ENCODE measurements at places on chromosomes 11 and 22.

DNA sequence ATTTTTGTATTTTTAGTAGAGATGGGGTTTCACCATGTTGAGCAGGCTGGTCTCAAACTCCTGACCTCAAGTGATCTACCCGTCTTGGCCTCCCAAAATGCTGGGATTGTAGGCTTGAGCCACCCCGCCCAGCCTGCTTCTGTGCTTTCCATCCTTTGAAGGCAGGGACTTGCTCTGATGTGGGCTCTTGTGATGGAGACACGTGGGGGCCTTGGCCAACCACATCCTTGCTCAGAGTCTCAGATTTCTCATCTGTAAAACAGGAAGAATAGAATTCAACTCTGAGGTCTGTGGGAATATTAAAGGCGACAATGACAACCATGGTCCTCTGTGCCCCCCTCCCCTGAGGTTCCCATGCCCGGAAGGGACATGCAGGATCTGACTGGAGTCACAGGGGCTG is 3.8 kb upstream of the GGA1 start:
- no peak for DNase-seq

- DNase-seq: no peak
Observed at GRCh38 chr22:20738394-20739089, 35.4 kb upstream of the SERPIND1 start.

DNA sequence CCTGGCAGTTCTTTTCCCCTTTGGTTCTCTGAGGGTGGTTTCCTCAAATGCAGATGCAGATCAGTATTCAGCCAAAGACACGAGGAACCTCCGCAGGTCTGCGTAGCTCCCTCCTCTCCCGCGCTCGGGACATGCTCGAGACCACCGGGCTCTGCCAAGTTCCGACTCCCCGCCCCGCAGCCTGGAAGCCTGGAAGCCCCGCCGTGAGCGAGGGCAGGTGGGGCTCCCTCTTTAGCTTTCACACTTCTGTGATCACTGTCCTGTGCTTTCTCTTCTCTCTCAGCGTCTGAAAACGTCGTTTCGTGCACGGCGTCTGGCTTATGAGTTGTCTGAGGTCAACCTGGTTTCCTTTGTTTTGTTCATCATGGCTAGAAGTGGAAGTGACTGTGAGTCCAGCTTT is 26.6 kb downstream of the ZBED4 start:
- DNase-seq: no peak

DNA sequence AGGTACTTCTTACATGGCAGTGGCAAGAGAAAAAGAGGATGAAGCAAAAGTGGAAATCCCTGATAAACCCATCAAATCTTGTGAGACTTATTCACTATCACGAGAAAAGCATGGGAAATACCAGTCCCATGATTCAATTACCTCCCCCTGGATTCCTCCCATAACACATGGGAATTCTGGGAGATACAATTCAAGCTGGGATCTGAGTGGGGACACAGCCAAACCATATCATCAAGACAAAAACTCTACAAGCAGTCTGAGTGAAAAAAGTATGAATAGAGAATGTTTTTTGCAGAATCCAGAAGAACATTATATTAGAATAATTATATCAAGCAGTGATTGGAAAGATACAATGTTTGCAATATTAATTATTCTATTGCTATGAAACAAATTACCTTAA is 893.7 kb downstream of the FAM181B start:
- peak; percentile 6 for DNase-seq

DNA sequence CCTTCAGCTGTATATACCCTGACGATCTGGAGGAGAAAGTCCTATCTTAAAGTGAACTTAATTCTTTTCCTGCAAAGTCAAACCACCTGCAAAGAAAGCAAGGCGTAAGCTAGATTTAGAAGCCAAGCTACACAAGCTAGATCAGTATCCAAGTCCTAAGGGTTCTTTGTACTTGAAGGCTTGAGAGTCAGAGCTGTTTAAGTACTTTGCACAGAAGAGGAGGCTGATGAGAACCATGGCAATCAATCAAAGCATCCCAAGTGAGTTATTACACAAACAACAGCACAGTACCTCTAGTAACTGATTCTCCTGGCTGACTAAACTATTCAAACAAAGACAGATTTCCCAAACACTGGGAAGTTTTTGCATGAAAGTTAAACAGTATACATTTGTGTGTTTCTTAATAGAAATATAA is 1.9 kb downstream of the CDON start:
- DNase-seq: no peak

Data from cardiac fibroblast (primary cell).